Stimulated activated CD4-positive, alpha-beta T cell treated with anti-CD3 and anti-CD28 coated beads, Interleukin-4, amount 100 ng/mL, for 1 hour (primary cell): ENCODE measurements at places on chromosomes 7 and 10.

DNA sequence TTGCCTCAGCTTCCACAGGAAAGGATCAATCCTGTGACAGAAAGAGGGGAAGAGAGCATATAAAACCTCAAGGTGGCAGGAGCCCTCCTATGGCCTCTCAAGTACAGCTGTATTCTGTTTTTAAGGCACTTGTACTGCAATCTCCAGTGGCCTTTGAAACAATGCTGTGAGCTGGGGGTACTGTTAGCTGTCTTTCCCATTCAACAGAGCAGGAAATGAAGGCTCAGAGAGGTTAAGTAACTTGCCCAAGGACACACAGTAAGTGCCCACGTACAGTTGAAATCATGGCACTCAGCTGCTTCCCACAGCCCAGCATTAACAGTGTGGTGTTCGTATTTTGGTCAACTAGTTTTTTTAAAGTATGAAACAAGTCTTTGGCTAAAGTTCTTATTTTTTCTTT lies 34.0 kb downstream of the DUSP5 start:
- no peak for DNase-seq

DNA sequence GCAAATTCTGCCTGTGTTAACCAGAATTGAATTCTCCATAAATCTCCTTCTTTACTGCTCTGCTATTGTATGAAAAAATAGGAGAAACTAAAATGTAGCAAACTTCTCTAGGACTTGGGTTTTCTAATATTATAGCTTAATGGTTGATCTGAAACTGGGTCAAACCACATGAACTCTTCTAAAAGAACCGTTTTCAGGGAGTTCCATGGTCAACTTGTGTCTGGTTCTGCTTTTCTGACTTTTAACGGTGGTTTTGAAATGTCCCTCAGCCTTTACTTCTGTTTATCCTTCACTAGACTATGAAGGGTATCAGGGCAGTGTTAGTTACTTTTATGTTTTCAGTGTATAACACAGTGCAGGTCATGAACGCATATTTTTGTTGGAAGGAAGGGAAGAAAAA lies 242.2 kb downstream of the TSPAN12 start:
- no peak for DNase-seq

GRCh38 chr7:44172803-44173424 lies 16.3 kb downstream of the GCK start:
- DNase-seq, result no peak

DNA sequence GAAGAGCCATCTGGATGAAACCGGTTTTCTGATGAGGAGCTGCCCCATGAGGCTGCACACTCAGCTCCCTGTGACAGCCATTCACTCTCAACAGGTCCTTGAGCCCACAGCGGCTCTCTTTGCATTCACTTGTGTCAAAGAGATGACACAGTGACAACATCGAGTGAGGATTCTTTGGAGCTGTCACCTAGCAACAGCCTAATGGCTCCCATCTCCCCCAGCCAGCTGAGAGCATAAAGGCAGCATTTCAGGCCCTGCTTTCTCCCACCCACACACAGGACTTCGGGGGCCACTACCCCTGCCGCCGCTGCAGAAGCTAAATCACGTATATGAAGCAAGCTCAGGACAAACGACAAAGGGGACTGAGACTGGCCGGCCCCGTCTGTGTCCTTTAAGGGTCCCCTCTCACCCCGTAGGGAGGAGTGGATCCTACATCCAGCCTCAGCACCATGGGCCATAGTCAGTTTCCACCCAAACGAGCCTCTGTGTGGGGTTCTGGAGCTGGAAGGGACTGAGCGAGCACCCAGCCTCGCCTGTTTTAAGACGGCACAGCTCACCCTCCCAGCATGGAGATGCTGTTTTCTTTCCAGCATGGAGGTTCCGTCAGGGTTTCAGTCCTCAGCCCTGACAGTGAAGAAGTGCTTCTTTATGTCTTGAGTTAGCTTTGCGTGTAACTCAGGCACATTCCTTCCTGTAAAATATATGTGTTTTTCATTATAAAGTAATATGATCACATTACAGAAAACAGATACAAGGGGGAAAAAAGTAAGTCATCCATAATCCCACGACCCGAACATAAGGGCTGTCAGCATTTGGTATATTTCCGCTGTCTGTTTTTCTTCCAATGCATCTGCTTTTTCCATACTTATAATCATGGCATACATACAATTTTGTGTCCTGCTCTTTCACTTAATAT lies 4.9 kb downstream of the CPA4 start:
- no peak for DNase-seq

GRCh38 chr7:159126311-159127260 lies 18.1 kb downstream of the VIPR2 start:
- DNase-seq, result no peak

GRCh38 chr10:96967847-96968246 lies 135.7 kb downstream of the LCOR start:
- DNase-seq, result no peak

DNA sequence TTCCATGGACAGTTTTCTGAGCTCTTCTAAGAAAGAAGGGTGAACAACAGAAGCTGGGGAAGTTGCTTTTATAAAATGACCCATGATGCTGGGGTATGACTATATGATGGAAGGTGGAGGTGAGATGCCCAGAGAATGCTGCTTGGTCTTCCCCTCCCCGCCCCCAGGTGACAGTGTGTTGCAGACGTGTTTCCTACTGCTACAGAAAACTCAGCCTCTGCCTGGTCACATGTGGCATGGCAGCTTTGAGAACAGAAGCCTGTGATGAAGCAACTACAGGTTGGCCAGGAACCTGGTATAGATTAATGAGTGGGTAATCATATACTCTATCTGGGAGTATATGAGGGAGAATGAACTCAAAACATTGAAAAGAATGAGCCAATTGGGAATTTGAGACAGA lies 67.1 kb downstream of the MTURN start:
- no peak for DNase-seq

- DNase-seq, result no peak
Measured at GRCh38 chr10:117320050-117320665, 55.1 kb downstream of the PDZD8 start.

DNA sequence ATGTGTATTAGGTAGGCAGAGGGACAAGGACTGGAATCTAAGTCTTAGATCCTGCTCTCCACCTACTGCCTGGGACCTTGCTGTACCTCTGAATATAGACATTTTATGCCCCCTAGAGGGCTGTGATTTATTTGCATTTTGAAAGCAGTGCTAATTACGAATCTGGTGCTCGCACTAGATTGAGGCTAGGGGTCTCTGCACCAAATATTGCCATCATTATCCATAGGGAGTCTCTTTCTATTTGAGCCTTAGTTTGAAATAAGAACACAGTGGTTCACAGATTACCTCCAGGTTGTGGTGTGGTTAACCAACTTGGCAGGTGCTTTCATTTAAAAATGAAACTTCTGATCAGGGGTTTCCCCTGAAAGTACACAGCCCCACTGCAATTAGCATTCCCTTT lies 41.8 kb downstream of the CNNM1 start:
- DNase-seq, result no peak

DNA sequence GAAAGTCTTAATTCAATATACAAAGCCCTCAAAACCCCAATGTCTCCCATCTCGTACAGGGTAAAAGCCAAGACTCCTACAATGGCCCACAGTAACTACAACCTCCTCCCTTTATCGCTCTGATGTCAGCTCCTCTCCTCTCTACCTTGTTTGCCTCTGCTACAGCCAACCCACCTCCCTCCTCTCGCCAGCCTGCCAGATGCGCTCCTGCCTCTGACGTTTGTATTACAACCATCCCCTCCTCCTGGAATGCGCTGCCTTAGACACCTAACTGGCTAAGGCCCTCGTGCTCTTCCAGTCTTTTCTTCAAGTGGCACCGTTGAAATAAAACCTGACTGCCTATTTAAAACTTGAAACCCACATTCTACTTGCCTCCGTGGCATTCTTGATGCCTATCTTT lies 115.3 kb upstream of the MYO3A start:
- DNase-seq, result no peak

DNA sequence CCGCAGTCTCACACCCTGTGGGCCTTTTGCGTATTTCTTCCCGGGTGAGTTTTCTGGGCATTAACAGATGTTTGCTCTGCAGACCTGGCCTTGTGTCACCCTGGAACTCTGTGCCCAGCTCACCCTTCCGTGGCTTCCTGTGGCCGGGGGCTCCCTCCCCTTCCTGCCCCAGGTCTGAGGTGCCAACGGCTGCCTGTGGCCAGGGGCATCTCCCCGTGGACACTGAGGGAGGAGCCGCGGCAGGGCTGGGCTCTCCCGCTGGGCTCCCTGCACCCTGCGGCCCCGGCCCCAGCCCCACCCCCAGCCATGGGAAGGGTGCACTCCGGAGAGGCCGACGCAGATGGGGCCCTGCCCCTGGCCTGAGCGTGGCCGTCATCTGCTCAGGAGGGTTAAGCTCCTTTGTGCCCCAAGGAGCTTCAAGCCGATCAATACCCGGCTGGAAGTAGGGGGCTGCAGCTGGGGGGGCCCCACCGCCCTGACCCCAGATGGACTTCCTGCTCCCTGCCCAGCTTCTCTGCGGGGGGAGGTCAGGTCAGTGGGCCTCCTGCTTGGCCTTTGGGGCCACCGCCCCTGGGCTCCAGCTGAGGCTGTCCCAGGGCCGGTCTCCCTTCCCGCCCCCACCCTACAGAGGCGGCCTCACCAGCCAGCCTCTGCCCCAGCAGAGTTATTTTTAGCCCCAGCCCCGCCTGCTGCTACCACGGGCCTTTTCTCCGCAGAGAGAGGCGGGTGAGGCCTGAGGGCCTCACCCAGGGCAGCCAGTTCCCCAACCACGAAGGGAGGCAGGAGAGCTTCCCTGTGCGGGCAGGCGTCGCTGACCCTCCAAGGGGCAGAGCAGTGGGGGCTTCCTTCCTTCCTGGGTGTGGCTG lies 24.2 kb downstream of the PWWP2B start:
- DNase-seq, result no peak

- no peak for DNase-seq
Measured at GRCh38 chr7:41880107-41880506, 177.2 kb upstream of the INHBA start.

DNA sequence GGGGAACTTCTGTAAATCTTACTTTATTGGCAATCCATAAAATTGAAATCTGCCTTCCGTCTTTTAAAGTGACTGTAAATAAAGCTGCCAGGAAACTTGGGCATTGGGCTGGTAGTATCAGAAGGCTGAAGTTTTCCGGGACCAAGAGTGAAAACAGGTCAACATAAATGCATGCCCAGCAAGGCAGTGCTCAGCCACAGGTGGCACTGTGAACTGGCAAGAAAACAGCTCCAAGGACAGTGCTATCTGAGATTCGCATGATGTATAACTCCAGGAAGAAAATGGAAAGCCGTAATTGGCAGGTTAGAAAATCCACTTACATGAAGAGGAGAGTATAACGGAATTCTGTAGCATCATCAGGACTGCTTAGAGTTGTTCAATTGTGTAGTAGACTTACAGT lies 1.9 kb upstream of the INSYN2A start:
- no peak for DNase-seq

DNA sequence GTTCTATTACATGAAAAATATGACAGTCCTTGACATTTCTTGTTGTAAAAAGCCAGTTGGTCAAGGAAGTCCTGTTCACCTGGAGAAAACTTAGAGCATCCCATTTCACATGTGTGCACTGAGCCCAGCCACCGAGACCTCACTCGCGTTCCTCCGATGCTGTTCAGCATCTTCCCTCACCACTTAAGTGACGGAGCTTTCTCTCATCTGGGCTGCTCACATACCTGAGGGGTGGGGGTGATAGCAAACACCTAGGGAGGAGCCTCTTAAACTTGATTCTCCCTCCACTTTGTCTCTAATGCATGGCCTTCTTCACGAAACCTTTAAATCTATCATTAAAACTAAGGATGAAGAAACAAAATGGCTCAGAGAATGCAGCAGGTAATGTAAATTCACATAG lies 950.2 kb downstream of the GATA3 start:
- no peak for DNase-seq

GRCh38 chr7:88254721-88255424 lies 35.0 kb upstream of the SRI start:
- DNase-seq, result no peak

DNA sequence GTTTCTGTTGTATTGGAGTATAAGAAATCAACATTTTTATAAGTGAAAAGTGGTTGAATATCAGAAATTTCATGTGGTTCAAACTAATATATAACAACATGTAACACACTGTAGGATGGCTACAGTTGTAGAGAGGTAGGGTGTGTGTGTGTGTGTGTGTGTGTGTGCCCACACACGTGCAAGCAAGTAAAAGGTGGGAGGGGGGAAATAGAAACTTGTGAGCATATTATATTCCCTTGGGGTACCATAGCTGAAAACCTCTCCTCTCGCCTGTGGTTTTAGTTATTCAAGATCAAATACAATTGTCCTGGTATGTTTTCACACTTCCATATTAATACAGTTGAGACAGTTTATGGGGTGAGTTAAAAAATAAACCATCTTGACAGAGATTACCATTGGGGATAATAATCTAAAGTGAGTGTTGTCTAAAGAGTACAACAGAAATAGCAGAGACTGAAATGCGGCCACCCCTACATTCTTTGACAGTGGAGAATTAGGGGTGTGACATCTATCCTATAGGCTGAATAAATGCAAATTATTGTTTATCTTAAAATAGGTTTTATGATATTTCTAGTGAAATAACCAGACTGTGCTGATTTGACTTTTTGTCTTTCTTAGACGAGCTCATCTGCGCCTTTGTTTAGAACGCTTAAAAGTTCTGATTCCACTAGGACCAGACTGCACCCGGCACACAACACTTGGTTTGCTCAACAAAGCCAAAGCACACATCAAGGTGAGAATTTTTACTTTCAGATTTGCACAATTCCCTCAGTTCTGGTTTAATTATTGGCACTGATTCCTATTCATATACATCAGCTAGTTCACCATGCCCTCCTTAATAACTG lies 25.9 kb downstream of the SMNDC1 start:
- no peak for DNase-seq

DNA sequence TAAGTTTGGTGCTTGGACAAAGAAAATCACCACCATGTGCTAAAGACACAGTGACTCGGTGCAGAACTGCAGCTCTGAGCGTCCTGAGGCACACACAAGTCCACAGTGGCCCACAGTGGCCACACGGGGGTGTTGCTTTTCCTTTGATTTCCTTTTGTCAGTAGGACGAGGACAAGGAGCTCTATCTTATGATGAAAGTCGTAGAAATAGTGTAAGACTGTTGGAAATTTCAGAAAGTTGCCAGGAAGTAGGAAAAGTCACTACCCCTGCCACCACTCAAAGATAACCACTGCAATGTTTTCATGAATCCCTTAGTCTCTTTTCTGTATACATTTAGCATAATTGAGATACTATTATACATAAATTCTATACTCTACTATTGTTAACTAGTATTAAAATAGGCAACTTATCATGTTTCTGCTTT lies 146.0 kb downstream of the TNS3 start:
- DNase-seq, result no peak
